ENCODE measurements at places on chromosomes 2 and 18.

- no peak for DNase-seq
Observed at GRCh38 chr2:112601754-112602153, 17.3 kb downstream of the CHCHD5 start.

- peak; percentile 43 for DNase-seq
Observed at GRCh38 chr2:854460-854859, 96.2 kb upstream of the SNTG2 start.

DNA sequence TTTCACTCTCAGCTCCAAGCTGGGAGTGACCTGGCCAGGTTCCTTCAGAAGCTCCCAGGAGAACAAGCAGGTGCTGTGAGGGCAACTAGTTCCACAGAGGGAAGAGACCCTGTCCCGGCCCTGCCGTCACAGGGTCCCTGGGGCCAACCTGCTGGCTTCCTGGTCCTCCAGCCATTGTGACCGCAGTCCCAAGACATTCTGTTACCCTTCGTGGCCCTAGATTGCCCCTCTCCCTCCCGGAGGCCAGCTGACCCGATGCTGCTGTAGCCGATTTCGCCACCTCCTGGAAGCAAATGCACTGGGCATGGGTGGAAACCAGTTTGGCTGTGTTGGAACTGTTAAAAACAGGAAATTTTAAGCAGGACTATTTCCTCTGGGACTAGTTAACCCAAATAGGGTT is 55.4 kb downstream of the EPAS1 start:
- no peak for DNase-seq

- DNase-seq: no peak
Observed at GRCh38 chr2:241140445-241140840, 8.8 kb downstream of the PASK start.

DNA sequence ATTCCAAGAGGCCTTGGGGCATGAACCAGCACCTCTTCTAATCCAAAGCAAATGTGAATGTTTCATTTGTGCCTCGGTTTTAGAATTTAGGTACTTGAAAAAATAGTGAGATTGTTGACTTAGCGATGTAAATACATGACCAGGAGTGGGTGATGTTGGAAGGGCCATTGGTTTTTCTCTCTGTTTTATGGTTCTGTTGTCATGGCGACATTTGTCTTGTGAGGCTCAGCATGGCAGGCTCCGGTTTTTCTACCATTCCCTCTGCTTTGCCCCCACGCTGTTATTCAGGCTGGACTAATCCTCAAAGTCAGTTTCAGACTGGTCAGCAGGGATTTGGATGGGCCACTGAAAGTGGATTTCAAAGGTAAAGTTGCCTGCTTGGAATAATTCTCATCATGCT is 255.4 kb downstream of the ALPK2 start:
- no peak for DNase-seq

- DNase-seq: no peak
Observed at GRCh38 chr2:18545384-18545783, 15.1 kb downstream of the RDH14 start.

Measured in stimulated activated CD4-positive, alpha-beta T cell treated with anti-CD3 and anti-CD28 coated beads, Interleukin-4, amount 100 ng/mL, for 48 hours (primary cell).